NCI-H1436 (cell line): ENCODE measurements at places on chromosomes 5 and 9.

DNA sequence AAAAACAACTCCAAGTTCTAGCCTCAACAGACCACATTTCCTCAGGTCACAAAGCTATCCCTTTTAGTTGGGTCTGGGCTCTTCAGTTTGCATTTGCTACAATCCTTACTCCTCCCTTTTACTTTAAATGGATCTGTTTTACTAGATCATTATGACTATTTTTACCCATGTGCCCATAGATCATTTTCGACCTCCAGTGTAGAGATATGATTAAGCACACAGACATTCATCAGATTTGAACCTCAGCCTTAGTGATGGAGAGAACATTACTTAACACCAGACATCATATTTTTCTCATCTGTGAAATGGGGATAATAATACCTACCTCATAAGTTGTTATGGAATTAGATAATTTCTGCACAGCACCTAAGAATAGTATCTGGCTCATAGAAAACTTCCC is 141.9 kb downstream of the NPR3 start:
- no peak for DNase-seq

- no peak for DNase-seq
Observed at GRCh38 chr5:123515904-123516303, 3.9 kb downstream of the CSNK1G3 start.

GRCh38 chr5:106853266-106853665 is 817.5 kb downstream of the EFNA5 start:
- DNase-seq: no peak

DNA sequence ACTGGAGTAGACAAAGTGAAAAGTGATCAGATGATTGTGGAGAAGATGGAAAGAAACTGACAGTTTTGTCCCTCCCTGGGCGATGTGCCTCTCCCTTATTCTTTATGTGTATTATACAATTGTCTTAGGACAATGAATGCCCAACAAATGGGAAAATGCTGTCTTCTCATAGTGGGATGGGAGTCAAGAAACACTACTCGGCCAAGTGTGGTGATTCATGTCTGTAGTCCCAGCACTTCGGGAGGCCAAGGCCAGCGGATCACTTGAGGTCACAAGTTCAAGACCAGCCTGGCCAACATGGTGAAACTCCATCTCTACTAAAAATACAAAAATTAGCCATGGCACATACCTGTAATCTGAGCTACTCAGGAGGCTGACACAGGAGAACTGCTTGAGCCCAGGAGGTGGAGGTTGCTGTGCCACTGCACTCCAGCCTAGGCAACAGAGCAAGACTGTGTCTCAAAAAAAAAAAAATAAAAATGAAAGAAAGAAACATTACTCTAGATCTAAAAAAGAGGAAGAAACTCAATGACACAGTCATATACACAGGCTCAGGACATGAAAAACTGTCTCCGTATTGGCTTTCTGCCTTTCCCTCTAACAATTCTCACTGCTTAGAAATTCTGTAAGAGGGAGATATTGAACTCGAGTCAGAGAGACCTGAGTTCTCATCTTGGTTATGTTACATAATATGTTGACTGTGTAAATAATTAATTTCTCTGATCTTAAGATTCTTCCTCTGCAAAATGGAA is 67.9 kb upstream of the TARS1 start:
- no peak for DNase-seq

GRCh38 chr5:127210042-127210441 is 80.6 kb upstream of the MEGF10 start:
- no peak for DNase-seq

DNA sequence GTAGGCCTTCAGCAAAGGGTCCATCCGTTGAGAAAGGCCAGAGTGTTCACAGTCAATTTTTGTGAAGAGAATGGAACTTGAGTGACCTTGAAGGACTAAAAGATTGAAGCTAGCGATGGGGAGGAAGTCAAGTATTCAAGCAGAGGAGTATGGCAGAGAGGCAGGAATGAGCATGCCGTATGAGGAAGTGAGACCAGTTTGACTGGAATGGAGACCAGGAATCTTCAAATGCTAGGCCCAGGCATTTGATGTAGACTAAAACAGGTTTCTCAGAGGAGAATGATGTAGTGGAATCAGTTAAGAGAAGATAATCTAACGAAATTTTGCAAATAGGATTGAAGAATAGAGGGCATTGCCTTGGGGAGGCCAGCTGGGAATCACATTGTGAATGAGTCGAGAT is 90.4 kb upstream of the SEMA6A start:
- DNase-seq: no peak

DNA sequence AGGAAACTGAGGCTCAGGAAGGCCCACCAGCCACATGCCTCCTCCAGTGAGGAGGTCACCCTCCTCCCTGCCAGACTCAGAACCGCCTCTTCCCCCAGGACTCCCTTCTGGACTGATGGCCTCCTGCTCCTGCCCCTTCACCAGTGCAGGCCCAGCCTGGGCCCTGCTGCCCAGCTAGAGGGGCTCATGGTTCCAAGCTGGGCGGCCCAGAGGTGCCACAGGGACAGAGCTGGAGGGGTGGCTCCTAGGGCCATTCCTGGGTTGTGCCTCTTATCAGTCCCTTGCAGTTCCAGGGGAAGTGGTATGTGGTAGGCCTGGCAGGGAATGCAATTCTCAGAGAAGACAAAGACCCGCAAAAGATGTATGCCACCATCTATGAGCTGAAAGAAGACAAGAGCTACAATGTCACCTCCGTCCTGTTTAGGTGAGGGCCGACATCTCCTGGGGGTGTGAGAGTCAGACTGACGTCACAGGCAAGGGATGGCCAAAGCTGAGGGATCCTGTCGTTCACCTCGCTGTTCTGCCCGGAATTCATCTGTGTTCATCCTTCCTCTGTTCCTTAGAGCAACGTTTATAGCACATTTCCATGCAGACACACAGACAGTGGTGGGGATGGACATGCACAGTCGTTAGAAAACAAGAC is 819 bp downstream of the LCN2 start:
- no peak for DNase-seq

DNA sequence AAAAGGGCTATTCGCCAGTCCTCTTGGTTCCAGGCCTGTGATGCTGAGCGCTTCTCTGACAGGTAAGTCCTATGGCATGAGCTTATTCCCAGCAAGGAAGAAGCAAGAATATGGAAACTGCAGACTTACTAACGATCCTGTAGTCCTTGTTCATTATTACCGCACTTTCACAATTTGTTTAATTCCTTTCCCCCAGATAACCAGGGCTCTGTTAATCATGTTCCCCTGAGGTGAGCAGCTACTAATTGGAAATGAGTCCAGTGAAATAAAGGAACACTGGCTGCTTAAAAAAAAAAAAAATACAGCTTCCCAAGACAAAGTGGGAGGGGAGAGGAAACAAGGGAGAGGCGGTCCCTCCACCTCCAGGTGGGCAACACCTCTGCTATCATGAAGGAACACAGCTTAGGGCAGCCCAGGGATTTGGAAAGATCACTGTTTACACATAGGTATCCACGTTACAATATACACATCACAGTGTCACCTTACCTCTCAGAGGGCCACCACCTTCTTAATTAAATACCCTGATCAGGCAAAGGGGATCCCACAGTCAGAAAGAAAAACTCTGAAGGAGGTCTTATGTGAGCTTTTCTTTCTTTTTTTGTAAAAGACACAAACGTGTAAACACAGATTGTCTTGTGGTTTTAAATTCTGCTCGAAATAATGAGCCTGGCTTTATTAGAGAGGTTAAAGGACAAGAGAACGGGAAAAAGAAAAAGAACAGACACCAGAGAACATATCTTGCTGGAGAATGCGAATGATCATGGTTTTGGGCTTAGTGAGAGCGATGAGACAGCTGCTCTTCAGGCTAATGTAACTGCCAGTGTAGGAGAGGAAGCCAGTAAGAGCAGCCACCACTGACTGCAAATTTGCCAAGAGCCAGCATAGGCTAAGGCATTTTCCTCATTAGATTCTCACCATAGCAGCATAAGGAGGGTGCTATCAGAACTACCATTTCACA is 258.6 kb downstream of the CRB2 start:
- peak; percentile 63 for DNase-seq

DNA sequence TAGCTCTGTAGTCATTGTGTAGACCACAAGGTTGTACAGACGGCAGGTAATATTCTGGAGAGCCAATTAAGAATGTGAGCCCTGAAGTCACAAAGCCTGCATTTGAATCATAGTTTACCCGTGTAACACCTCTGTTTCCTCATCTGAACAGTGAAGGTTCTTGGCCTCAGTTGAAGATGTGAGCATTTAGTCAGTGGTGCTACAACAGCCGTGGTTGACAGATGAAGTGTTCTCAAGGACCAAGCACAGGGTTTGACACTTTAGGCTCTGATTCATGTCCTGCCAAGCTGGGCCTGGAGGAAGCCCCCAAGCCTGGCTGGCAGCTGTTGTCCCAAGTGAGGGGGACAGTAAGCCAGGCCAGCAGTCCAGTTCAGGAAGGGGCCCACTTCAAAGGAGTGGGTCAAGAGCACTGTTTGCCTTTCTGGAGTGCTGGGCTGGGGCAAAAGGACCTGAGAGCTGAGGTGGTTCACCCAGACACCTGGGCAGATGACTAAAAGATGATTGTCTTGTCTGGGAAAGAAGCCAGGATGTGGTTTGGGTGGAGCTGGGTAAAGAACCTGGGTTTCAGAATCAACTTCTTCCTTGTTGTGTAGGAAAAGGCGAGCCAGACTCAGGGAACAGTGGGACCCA is 20.7 kb downstream of the FAXDC2 start:
- no peak for DNase-seq

DNA sequence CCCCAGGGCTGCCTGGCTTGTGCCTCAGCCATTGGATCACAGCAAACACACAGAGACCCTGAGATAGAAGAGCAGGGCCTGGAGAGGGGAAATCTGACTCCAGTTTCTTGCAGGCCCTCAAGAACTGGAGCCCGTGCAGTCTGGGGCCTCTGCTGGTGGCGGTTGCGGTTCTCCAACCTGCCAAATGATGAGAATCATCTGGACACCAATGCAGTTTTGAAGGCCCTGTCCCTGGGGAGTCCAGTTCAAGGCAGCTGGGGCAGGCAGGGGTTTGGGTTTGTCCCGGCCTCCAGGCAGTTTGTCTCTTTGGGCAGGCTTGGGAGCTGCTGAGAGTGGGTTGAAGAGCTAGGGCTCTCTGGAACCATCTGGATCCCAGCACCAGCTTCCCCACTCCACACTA is 7.4 kb downstream of the NKX2-5 start:
- no peak for DNase-seq

DNA sequence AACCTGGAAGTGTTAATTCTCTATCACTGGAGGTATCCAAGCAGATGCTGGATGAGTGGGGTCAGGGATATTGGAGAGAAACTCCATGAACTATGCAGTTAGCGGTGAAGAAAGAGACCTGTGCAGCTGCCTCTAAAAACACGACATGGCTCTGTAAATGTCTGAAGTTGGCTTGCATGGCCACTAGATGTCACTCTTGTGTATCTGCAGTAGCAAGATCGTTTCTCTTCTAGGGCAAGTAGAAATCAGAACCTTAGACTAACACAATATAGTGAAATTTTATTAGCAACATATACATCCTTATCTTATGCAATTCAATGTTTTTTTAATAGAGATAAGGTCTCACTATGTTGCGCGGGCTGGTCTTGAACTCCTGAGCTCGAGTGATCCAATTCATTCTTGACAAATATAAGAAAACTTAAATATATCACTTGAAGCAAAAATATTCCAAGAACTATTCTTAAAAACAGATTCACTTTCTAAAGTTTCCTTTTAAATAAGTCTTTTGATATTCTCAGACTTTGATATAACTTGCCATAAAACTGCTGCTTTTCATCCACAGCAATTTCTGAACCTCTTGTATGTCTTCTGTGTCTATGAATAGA is 2.9 kb downstream of the OR2S2 start:
- peak; percentile 48 for DNase-seq

DNA sequence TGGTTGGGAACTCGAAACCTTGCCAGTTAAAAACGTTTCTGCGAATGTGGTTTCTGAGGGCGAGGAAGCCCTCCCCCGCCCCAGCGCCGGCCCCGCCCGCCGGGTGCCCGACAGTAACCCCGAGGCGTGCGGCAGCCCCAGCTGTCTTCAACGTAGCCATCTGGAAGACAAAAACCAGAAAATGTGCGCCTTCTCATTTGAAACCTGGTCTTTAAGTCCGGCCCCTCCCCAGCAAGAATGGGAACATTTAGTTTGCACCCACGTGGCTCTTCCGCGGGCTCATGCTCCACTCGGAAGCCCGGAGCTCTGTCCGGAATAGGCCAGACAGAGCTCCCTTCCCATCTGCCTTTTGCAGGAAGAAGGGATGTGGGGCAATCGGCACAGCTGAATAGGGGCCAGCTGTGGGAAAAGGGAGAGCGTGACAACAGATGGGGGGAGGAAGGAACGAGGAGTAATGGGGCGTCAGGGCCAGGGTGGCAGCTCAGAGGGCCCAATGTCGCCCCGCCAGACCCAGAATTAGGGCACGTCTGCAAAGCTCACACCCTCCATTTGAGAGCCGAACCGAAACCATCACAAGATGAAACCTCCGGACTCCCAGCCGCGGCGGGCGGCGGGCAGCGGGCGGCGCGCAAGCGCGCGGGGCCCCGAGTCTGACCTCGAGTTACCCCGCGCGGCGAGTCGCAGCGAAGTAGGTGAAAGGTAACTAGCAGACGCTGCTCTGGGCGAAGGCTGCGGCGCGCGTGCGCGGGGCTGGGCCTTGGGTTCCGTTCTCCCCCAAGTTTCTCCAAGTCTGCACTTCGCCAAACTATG is 63.4 kb upstream of the ABCA1 start:
- peak; percentile 67 for DNase-seq

GRCh38 chr9:131545786-131546335 is 538 bp downstream of the PRRT1B start:
- DNase-seq: no peak

- no peak for DNase-seq
Observed at GRCh38 chr9:75975071-75975470, 84.6 kb downstream of the PCSK5 start.

DNA sequence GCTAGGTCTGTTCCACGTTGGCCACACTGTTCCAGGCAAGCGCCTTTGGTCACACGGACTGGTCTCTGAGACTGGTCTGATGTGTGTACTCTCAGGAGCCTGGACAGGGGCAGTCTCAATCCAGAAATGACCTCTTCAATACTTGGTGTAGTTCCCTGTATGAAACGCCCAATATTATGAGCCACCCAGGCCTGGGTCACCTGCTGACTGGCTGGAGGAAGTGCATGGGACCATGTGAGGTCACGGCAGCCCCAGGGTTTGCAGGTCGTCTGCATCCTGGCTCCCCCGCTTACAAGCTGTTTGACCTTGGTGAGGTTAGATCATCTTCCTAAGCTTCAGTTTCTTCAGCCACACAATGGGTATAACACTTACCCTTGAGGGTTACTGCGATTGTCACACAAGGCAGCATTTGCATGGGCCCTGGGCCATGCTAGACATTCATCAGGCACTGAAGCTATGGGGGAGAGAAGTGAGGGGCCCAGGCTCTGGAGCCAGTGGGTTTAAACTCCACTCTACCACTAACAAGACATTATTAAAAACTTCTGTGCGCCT is 5.2 kb upstream of the GRHPR start:
- no peak for DNase-seq
